ENCODE measurements at places on chromosomes 6 and 20. TPM values are rescaled to one million over a fixed set of nuclear protein-coding genes. Genes with fewer than 3 reads are reported as not detected.

DNA sequence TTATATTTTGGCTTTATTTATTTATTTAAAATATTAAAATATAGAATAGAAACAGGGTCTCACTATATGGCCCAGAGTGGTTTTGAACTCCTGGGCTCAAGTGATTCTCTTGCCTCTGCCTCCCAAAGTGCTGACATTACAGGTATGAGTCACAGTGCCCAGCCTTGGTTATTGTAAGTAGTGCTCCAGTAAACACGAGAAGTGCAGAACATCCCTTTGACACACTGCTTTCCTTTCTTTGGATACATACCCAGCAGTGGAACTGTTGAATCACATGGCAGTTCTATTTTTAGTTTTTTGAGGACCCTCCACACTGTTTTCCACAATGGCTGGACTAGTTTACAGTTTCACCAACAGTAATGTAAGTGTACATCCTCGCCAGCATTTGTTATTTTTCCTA, 203.9 kb downstream of the PHF3 start:
- DNase-seq = peak; percentile 79

- peak; percentile 18 for DNase-seq
These were observed 96.2 kb upstream of the RSPO3 start for GRCh38 chr6:127022302-127022701.

- DNase-seq = peak; percentile 73
These were observed 268.9 kb downstream of the CDH4 start for GRCh38 chr20:61520893-61521460.

Gene CST7
- 4.2 TPM for total RNA-seq

DNA sequence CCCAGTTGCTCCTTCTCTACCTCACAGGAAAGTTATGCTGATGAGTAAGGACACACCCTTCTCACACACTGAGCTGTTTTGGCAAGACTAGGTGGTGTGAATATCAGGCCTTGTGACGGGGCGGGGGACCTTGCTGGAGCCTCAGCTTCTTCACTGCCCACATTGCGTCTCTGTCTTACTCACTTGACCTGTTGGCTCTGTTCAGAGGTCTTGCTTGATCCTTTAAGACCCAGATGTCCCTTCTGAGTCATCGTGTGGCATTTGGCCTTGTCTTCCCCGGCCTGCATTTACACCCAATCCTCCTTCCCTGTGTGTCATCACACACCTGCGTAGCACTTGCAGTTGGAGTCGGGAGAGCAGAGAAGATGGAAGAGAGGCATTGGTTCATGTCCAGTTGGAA, 8.3 kb upstream of the PRND start:
- peak; percentile 92 for DNase-seq

Gene TNF
- 0.47 TPM for total RNA-seq

GRCh38 chr6:7122684-7123083, 14.9 kb downstream of the RREB1 start:
- DNase-seq = no peak

DNA sequence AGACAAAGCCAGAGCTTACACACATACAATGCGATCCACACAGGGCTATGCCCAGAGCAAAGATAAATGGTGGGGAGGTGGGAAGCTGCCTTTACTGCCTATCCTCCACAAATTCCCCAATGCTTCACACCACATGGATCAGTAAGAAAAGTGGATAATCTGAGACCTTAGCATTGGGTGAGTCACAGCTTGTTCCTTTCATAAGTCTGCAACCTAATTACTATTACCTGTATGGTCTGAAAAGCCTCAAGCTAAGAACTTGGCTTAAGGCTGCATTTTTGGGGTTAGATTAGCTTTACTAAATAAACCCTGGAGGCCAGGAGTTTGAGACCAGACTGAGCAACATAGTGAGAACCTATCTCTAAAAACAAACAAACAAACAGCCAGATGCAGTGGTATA, 66.0 kb upstream of the BTBD3 start:
- DNase-seq = peak; percentile 92

- DNase-seq = no peak
These were observed 420.1 kb upstream of the BTBD3 start for GRCh38 chr20:11497545-11497944.

Gene TRIM10
- total RNA-seq = not detected

DNA sequence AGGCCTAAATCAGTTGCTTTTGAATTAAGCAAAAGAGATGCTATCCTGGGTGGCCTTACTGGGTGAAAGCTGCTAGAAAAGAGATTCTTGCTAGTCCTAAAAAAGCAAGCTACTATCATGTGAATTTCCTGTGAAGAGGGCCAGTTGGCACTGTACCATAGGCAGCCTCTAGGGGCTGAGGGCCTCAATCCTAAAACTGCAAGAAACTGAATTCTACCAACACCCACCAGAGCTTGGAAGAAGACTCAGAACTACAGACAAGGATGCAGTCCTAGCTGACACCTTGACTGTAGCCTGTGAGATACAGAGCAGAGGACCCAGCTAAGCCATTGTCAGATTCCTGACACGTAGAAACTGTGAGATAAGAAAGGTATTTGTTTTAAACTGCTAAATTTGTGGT, 24.5 kb downstream of the CLIC5 start:
- DNase-seq = no peak

- no peak for DNase-seq
These were observed 259.0 kb upstream of the RUNX2 start for GRCh38 chr6:45069091-45069490.

DNA sequence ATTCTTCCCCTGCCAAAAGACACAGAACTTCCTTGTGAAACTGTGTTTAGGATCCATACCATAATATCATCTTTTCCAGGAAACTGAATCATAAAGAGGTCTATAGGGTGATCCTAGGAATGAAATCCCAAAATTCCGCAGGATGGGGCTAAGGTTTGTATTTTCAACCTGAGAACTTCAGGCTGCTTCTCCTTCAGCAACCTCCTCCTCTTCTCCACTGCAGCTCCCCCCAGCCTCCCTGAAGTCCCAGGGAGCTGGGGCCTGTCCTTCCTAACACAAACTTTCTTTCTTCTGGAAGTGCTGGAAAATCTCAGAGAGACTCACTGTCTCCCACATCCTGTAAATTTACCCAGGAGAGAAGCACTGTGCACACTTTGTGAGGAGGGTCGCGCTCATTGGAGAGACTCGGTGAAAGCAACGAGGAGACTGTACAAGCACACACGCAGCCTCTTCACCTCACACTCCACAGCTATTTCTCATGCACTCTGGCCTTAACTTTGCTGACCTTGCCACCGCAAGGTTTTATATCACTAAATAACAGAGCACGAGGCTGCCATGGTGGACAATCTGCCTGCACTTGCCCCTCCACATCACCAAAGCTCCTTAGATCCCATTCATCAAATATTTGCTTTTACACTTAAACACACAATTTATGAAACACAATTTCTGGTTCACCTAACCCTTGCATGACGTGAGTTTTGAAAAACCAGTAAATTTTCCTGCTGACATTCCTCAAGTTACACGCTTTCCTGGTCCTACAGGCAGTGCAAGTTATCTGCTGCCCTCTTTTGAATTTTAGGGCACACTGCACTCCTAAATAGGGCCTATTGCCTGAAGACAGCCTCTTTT, 14.3 kb downstream of the ID4 start:
- DNase-seq = peak; percentile 80

DNA sequence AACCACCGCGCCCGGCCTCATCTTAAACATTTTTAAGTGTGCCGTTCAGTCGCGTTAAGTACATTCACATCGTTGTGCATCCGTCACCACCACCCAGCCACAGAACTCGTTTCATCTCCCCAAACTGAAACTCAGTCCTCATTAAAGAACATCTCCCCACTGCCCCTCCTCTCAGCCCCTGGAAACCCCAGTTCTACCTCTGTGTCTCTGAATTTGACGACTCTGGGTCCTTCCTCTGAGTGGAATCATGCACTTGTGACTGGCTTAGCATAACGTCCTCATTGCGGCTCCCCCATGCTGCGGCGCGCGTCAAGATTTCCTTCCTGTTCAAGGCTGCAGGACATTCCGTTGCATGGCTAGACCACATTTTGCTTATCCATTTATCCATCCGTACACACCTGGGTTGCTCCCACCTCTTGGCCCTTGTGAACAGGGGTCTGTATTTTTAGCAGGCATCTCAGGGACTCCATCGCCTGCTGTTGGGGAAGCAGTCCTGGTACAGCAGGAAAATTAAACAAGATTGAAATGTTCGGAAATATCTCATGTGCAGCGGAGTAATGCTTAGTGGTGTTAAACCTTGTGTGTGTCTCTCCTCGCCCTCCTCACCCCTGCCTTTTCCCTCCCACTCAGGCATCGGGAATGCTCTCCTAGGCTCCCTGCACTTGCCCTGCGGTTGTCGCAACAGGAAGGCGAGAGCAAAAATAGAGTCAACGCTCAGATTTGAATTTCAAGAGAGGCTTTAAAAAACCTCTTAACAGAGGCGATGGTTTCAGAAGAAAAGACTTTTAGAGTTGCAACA, 127.9 kb downstream of the PXDC1 start:
- no peak for DNase-seq

DNA sequence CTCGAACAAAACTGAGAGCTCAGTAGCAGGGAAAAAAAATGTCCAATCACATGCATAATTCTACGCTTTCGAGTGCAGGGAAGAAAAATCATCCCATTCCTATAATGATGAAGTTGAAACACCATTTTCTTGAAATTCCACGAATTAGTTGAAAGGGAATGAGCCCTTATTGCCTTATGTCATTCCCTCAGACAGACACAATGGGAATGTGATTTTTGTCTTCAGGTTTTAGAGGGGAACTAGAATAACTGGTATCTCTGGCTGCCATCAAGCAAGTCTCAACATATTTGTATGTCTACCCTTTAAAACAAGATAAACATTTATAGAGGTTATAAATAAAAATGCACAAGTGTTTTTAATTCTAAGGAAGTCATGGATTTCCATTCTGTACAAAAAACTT, 87.9 kb downstream of the KIF13A start:
- DNase-seq = no peak

DNA sequence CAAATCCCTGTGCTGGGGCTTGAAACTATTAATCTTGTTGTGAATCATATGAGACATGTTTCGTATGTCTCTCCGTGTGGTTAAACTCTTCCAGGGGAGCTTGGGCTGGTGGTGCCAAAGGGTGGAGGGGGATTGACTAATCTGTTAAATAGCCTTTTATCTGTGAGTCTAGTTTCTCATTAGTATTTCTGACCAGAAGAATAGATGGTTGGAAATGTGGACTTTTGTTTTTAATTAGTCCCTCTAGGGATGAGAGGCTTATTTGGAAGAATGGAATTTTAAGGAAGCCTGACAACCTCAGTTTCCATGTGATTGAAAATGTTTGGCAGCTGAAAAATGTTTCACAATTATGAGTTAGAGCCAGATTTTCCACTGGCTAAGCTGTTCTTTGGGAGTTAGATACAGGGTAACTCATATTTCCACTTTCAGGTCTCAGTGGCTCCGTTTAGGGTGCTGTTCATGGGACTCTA, 117.3 kb downstream of the BCKDHB start:
- peak; percentile 7 for DNase-seq

- DNase-seq = no peak
These were observed 101.7 kb upstream of the SASH1 start for GRCh38 chr6:148240861-148241477.

DNA sequence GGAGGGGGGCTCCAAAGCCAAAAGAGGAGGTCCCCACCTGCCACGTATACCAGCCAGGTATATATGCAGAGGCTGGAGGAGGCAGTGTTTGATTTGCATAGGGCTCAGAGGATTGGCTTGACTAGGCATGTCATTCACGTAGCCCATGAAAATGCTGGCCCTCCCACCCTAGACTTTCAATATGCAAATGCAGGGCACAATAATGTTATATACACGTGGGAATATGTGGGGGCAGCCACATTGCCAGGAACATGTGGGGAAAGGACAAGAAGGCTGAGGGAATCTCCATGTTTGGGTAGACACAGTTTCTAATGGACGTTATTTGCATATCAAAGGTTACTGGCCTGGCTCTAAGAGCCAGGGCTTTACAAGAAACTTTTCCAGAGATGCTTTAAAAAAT, 301.8 kb downstream of the FARS2 start:
- DNase-seq = no peak

- DNase-seq = no peak
These were observed 262.2 kb downstream of the TAF4 start for GRCh38 chr20:61803416-61803914.

DNA sequence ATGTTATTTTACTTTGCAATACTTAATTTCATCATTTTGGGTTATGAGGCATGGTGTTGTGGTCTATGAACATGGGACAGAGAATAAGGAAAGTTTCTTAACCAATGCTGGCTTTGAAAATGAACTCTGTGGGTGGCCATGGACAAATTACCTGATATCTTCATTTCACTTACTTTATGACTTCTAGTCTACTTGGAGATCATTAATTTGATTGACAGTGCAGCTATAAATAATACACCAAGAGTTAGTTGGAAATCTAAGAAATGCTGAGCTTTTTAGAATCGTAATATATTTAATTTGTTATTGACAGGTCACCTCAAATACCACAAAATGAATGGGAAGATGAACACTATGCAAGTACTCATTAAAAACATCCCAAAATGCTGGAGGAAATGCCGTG, 140.4 kb downstream of the CENPW start:
- DNase-seq = no peak

Gene TOX2
- total RNA-seq = 6.1 TPM

GRCh38 chr6:114121913-114122662, 151.1 kb upstream of the HDAC2 start:
- DNase-seq = no peak

Gene GTF2H4
- total RNA-seq = 11.4 TPM

Gene FNDC1
- total RNA-seq = not detected

Gene RCAN2
- 2.3 TPM for total RNA-seq

- DNase-seq = no peak
These were observed 990.9 kb downstream of the EPHA7 start for GRCh38 chr6:92428448-92428847.
